Activated CD4-positive, alpha-beta T cell treated with anti-CD3 and anti-CD28 coated beads, Interleukin-2, Interleukin-6, amounts not matched to agents 100 ng/mL and 50 ng/mL, durations not matched to agents 16 hours and 8 hours (primary cell): ENCODE measurements at places on chromosomes 6 and 20.
A peak's percentile ranks its signal among the peaks of the same experiment; 100 is the strongest.

DNA sequence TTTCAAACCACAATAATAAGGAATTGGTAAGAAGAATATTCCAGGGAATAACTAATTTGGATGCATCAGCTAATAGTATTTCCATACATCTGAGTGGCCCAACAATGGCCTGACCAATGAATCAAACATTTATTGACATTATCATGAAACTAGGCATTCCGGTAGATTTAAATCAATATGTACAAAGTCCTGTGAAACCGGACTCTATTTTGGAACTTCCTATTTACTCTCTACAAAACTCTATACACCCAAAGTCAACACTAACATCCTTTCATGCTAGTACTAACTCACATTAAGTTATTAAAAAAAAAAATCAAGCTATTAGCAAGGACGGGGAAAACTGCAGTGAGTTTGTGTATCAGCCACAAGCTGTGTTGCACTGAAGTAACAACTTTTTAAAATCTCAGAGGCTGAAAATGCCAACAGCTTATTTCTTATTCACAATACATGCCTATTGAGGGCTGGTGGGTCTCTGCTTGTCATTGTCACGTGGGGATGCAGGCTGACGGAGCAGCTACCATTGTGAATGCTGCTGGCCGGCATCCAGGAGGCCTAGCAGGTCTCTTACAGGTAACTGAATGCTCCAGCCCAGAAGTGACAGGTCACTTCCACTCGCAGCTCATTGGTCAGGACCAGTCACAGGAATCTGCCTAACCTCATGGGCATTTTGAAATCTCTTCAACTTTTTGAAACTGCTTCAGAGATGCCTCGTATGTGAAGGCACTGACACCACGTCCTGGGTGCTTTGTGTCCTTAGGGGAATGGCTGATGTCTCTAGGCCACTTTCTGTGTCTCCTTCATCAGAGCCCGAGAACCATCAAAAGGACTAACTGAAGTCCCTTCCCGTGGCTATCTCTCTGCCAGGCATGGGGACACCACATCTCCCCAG lies 76.3 kb downstream of the SLC22A23 start:
- no peak for DNase-seq

GRCh38 chr6:38133932-38134703 lies 314.6 kb downstream of the ZFAND3 start:
- DNase-seq: no peak

DNA sequence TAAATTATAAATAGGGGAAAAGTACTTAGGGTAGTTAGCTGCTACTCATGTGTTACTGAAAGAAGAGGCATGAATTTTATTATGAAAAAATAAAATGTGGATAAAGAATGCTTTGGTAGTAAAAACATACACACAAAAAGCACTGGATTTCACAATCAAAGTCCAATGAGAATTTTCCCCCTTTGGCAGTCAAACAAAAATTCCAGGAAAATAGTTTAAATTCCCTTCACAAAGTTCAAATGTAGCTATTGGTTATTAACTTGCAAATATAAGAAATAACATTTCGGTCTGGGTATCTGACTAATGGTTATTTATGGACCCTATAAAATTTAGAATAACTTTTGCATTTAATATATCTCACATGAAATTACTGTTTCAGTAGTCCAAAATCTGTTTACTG lies 210.4 kb downstream of the FOXC1 start:
- DNase-seq: no peak

GRCh38 chr6:113680301-113680700 lies 176.8 kb upstream of the MARCKS start:
- DNase-seq: no peak

DNA sequence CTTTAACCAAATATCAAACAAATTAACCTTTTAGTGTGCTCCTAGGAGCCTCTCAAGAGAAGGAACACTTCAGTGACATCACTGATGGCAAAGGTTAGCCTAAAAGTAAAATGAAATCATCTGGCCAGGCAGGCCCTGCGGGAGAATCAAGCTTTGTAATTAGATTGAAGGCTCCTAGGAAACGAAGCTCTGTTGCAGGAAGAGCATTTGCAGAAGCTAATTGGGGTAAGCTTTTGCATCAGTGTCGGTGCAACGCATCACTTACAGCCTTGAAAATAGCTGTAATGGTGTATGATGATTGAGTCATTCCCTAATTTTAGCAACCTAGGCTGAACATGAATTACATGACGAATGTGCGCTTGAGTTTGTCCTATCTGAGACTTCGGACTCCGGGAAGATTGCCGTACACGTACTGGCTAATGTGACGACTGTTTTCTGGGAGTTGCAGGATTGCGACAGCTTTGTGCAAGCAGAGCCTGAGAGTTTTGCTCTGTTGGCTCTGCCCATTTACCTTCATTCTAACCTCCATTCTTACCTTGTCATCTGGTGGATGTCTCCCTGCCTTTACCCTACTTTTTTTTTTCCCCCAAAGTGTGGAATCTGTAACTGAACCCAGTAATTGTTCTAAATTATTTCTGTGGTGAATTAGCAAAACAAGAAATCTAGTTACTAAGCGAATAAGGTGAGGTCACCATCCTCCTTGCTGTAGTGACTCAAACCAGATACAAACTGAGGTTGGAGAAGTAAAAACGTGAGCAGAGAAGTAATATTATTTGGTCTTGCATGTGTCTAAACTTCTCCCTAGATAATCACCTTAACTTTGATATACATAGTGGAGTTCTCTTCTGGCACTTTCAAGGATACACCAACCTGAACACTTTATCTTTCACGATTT lies 675.9 kb upstream of the CITED2 start:
- no peak for DNase-seq

DNA sequence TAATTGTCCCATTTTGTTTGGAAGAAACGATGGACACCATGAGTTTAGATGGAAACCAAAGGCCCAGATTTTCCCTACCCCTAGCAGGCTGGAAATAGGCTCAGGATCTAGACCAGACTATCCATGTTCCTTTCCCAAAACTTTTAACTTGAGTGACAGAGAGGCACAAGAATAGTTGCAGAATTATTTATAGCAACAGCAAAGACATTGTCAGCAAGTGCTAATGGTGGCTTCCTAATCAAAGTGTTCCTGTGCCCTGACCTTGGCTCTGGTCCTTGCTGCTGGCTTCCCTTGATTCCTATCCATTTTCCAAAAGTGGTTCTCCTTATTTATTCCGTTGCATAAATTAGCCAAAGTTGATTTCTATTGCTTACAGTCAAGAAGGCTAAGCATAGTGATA lies 103.1 kb downstream of the RNGTT start:
- no peak for DNase-seq

DNA sequence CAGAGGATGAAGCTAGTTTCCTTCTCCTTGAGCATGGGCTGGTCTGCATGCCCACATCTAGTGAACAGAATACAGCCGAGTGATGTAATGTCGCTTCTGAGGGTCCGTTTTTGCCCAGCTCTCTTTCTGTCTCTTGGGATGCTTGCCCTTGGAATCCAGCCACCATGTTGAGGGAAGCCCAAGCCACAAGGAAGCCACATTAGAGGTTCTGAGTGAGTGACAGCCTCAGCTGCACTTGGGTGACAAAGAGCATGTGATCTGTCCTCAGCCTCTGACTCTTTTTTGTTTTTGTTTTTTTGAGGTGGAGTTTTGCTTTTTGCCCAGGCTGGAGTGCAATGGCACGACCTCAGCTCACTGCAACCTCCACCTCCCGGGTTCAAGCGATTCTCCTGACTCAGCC lies 100.6 kb upstream of the SALL4 start:
- DNase-seq: no peak

- DNase-seq: no peak
These were observed 174.2 kb upstream of the THBS2 start for GRCh38 chr6:169427856-169428255.

GRCh38 chr20:19460386-19460785 lies 247.9 kb downstream of the SLC24A3 start:
- no peak for DNase-seq

DNA sequence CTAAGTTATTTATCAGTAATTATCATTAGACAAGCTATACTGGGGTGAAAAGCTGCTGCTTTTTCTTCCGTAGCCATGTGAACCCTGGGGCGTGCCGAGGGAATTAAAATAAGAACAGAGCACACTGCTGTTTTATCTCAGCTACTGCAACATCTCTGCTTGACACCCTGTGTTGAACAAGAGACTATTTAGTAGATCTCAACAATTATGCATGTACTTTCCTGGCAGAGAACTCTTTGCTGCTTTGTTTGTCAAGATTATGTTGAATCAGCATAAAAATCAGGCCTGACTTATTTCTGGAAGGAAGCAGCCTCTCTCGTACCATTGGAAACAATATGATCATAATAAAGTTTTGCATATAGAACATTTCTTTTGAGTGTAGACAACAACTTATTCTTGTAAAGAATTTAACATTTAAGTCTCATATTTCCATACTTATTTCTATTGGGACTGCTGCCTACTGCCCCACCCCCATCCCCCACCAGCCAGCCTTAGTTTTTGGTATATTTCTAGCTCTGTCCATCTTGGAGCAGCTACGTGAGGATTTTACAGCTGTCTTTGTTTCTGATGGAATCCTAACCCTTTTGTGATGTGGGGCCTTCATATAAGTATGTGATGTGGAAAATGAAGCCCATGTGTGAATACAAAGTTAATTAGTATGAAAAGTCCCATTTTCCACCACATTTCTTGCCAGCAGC lies 1011.4 kb downstream of the KIF16B start:
- DNase-seq: no peak

GRCh38 chr6:112269114-112269513 lies 14.7 kb upstream of the LAMA4 start:
- no peak for DNase-seq

DNA sequence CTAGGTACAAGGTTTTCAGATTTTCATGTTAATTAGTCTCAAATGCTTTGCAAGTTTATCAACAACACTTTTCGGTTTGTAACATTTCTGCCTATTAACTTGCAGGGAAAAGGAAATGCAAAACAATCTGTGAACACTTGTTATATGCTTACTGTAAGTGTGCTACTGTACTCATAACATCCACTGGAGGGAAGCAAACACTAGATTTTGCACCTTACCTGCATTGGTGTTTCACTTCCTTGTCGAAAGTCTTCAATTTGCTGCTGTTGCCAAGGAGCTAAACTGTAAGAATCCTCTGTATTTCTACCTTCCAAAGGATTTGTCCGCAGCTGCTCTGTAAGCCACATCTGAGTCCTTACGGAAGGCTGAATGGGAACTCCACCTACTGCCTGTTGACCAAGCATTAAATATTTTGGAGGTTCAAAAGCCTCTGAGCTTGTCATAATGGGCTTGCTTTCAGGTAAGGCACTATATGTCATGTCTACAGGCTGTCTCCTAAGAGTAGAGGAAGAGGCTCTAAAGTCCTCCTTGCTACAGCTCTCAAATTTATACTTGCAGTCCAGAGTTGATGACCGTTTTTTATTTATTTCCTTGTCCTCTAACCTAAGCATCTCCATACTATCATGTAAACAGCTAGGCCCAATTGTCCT lies 17.3 kb downstream of the PLN start:
- peak; percentile 41 for DNase-seq

DNA sequence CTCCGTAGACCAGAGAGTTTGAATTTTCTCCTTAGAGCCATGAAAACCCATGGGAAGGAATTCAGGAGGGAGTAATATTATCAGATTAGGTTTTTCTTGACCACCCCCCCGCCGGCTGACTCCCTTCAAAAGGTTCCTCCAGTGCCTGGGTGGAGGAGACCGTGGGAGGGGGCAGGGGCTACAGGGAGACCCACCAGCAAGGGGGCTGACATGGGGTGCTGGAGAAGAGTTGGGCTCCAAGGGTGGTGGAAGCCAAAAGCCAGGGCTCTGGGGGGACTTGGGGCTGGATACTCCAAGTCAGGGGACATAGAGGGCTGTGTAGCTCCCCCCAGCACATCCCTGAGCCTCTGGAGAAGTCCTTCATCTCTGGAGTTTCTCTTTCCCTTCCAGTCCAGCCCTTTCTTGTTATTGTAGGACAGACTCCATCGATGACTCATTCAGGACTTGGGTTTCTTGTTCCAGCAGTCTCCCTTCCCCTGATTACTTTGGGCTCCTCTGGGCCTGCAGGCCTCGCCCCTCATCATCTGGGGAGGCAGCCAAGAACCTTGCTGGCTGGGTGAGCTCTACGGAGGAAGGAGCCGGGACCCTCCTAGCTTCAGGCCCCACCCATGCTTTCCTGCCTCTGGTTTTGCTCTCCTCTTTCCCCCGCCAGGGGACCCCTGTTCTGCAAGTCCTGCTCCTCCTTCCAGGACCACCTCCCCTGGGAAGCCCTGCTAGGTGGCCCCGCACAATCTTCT lies 10.5 kb upstream of the KIAA1755 start:
- no peak for DNase-seq

- DNase-seq: no peak
These were observed 10.4 kb upstream of the THBS2 start for GRCh38 chr6:169263836-169264608.

- DNase-seq: peak; percentile 87
These were observed 26.4 kb downstream of the ARMC2 start for GRCh38 chr6:108874470-108875160.

GRCh38 chr6:151211075-151211474 lies 28.7 kb upstream of the AKAP12 start:
- no peak for DNase-seq

DNA sequence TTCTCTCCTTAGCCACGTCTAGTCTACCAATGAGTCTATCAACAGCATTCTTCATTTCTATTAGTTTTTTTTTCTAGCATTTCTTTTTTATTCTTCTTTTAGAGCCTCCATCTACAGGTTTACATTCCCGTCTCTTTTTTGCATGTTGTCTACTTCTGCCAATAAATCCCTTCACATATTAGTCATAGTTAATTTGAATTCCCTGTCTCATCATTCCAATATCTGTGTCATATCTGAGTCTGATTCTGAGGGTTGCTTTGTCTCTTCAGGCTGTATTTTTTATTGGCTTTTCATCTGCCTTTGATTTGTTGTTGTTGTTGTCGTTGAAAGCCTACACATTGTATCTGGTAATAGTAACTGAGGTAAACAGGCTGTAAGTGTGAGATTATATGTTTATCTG lies 104.6 kb downstream of the HMGCLL1 start:
- no peak for DNase-seq

DNA sequence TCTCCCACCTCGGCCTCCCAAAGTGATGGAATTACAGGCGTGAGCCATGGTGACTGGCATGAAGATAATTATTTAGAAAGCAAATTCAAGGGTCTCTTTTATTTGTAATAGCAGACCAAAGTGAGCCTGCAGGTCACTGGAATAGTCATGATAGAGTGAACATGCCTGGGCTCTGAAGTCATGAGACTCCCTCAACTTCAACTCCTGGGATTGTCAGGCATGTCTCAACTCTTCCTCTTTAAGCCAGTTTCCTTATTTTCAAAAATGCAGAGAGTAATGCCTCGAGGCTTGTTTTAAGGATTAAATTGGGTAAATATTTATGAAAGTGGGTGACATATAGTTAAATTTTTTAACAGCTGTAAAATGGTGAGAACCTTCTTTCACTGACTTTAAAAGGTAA lies 22.7 kb upstream of the HECA start:
- DNase-seq: no peak

DNA sequence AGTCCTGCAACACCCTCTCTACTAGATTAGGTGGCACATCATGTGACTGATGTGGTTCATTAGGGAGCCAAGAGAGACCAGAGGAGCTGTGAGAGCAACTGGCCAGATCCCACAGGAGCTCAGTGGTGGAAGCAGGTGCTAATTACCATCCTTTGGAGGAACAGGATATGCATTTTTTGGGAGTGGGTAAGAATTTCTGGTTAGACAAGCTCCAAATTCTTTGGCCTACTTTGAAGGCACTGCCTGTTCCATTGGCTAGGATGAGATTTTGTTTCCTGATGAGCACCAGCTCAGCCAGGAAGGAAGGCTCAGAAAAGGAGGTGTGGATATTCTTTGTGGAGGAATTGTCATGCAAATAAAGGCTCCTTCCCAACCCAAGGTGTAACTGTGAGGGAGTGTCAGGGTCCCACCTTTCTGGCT lies 130.3 kb upstream of the BMP2 start:
- no peak for DNase-seq
